ENCODE measurements at places on chromosomes 16 and 17.

DNA sequence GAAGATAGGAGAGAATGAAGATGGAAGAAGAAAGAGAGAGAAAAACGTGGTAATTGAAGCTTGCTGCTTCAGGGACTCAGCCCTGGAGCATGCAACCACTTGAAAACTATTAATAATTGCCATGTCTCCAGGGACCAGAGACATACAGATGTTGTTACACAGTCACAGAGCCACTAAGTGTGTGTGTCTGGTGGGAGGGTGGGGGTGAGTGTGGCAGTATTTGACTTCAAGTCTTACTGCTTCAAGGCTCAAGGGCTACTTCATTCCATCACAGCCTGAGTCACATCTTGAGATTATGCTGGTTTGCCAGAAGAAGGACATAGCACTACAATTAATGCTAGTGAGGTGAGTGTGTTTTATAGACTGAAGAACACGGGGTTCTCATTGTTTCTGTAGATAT is 202.2 kb downstream of the CDH8 start:
- DNase-seq = no peak

- peak; percentile 33 for DNase-seq
Observed at GRCh38 chr16:1082952-1083675, 10.6 kb downstream of the SSTR5 start.

DNA sequence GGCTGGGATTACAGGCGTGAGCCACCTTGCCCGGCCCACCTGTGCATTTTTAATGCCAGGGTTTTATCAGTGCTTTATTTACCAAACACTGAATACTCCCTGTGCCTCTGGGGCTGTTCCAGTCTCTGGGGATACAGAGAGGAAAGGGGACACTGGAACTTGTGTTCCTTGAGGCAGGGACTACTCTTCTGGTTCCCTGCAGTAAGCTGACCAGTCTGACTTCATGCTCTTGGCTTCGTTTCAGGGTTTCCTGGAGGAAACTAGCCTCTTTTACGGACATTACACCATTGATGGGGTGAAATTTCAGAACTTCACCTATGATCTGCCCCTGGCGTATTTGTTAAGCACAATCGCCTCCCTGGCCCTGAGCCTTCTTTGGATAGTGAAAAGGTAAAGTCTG is 37.4 kb upstream of the COQ7 start:
- no peak for DNase-seq

DNA sequence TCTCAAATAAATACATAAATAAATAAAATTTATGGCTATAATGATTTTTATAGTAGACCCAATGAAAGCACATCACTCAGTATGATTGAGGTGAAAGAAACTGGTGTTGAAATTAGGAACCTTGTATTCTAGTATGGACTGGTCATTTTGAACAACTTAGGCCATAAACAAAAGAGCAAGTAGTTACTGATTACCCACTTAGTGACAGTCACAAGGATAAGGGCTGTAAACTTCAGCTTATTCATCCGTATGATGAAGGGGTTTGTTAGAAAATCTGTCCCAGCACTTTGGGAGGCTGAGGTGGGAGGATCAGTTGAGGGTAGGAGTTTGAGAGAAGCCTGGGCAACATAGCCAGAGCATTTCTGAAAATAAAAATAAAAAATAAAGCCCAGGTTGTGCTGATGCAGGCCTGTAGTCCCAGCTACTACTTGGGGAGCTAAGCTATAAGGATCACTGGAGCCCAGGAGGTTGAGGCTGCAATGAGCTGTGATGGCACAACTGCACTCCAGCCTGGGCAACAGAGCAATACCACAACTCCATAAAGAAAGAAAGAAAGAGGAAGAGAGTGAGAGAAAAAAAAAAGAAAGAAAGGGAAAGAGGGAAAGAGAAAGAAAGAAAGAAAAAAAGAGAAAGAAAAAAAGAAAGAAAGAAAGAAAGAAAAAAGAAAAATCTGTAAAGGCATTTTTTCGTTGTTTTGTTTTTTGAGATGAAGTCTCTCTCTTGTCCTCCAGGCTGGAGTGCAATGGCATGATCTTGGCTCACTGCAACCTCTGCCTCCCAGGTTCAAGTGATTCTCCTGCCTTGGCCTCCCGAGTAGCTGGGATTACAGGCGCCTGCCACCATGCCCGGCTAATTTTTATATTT is 4.2 kb upstream of the SPAG9 start:
- no peak for DNase-seq

DNA sequence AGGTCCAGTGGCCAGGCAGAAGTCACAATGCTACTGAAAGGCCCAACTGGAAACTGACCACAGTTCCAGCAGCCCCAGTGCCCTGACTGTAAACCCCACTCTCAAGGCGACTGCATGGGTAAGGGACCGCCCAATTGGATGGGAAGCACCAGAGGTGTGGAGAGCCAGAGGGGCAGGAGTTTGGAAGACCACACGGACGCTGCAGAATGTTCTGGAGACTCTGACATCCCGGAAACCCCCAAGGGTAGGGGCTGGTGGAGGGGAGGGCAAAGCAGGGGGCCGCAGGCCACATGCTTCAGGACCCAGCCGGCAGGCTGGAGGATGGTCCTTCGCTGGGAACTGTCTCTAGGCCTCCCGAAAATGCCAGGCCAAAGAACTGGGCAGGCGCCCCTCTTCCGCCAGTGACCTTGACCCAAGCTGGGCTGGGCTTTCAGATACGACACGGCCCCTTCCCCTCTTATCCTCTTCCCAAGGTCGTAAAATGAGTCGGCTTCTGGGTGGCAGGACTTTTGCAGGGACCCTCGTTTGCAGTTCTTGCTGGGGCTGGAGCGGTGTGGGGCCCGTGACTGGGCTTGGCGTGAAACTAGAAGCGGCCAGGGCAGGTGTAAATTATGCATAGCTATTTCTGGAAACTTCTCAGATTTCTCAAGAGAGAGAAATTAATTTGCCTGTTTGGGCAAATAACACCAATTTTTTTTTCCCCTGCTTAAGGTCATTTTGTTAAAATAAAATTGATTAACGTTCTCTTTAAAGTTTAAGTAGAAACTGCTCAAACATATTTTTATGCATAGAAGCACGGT is 110.2 kb downstream of the C16orf78 start:
- DNase-seq = no peak

GRCh38 chr16:85430523-85431421 is 182.3 kb upstream of the GSE1 start:
- DNase-seq = no peak

- no peak for DNase-seq
Observed at GRCh38 chr17:1183171-1183873, 3.5 kb upstream of the ABR start.

GRCh38 chr16:11063448-11064201 is 119.3 kb downstream of the CLEC16A start:
- no peak for DNase-seq

DNA sequence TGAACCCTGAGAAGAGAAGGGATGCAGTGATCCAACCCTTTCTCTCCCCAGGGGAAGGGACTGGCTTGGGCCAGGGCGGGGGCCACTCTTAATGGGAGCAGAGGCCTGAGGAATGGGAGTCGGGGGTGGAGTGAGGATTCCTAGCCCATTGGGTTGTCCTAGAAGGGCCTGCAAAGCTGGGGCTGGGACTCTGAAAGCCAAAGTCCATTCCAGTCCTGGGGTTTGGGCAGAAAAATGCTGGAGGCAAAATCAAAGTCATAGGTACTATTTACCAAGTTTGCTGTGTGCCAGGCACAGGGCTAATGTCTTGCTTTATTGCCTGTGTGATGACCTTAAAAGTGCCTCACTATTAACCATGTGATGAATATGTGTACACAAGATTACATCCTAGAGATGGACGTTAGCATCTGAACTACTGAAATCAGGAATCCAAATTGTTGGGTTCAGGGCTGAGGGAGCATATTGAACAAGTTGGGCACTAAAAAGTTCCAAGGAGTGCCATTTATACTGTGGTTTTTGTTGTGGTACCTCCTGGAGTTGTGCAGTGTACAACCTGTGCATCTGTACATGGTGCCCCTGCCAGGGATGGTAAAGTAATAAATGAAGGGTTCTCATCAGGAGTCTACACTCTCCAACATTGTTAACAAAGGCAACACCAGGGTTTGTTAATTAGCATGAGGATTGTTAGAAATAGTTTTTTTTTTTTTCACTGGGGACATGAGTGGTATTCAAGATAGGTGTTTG is 84.4 kb upstream of the NKD1 start:
- no peak for DNase-seq

DNA sequence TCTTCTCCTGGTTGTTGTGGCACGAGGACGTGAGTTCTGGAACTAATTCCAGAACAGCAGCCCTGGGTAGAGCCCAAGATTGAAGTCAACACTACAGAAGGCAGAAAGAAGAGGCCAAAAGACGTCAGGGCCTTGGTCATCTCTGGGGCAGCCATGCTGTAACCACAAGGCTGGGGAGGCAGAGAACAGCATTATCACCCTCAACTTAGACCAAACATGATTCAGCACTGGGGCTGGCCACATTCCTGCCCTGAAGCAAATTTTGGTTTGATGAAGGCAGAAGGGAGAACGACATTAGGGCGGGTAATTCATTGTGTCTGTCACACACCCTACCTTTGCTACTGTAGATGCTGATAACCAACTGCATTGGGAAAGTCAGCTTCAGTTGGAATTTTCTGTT is 9.7 kb upstream of the ALOX15B start:
- peak; percentile 93 for DNase-seq

GRCh38 chr17:78343187-78343542 is 16.7 kb downstream of the SOCS3 start:
- peak; percentile 94 for DNase-seq

- DNase-seq = peak; percentile 99
Observed at GRCh38 chr17:38752308-38753070, at the start of gene PSMB3. PSMB3 (plus strand) TSS chr17:38752741; CDS start chr17:38752827, 86 bp downstream.

- no peak for DNase-seq
Observed at GRCh38 chr17:49843774-49844350, 4.0 kb downstream of the TAC4 start.

DNA sequence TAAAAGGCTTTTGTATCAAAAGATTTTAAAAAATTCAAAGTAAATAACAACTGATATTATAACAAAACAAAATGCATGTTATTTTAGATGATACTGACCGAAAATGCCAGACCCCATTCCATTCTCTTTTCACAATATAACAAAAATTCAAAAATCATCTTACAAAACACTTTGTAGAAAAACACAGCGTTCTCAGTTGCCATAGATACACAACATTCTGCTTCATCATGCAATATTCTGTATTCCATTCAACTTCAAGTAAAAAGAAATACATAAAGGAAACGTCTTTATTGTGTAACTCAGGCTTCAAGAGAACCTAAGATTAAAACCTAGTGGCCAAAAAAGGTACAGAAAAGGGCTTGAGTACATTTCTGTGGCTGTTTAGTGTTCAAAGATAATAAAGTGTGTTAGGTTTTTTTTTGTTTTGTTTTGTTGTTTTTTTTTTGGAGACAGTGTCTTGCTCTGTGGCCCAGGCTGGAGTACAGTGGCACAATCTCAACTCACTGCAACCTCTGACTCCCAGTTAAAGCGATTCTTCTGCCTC is 250.5 kb downstream of the CEP112 start:
- DNase-seq = no peak

- DNase-seq = no peak
Observed at GRCh38 chr16:80971819-80972218, 34.9 kb downstream of the CMC2 start.

GRCh38 chr17:68674029-68674925 is 73.1 kb upstream of the FAM20A start:
- DNase-seq = no peak

DNA sequence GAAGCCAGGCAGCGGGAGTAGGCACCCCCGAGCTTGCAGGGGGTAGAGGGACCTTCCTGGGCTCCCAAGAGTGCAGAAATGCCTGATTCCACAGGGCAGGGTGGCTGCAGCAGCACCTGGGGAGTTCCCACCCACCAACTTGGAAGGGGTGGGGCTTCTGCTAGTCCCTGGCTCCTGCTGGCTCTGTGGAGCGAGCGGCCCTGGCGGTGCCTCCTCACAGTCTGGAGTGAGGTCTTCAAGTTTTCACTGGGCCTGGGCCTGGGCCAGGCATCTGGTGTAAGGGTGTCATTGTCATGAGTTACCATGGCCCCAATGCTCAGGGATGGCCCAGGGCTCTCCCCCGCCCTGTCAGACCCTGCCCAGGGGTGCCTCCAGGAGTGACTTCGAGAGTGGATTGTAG is 15.8 kb upstream of the ITGB3 start:
- no peak for DNase-seq

DNA sequence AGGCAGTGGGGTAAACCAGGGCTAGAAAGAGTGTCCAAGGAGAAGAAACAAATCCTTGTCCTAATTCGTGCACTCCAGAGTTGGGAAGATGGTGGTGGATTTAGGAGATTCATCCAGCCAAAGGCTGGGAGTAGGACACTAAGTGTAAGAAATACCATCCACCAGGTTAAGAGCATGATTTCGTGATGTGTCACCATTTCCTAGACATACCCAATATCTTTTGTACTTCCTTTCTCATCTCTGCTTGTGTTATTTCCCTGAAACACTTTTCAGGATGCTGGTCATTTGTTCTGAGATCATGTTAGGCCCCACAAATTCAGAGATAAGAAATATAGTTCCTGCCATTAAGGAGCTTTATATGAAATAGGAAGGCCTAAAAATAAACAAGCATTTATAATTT is 106.3 kb upstream of the HLF start:
- DNase-seq = peak; percentile 69

- peak; percentile 21 for DNase-seq
Observed at GRCh38 chr16:19835968-19836421, 48.7 kb downstream of the GPRC5B start.

Data from M059J (cell line).